ENCODE measurements at places on chromosomes 16 and 17.
A peak's percentile ranks its signal among the peaks of the same experiment; 100 is the strongest.

GRCh38 chr16:83802135-83802534 lies 5.6 kb upstream of the HSBP1 start:
- DNase-seq, result peak; percentile 78

- peak; percentile 86 for DNase-seq
Measured at GRCh38 chr17:17445925-17446665, 30.7 kb upstream of the MED9 start.

DNA sequence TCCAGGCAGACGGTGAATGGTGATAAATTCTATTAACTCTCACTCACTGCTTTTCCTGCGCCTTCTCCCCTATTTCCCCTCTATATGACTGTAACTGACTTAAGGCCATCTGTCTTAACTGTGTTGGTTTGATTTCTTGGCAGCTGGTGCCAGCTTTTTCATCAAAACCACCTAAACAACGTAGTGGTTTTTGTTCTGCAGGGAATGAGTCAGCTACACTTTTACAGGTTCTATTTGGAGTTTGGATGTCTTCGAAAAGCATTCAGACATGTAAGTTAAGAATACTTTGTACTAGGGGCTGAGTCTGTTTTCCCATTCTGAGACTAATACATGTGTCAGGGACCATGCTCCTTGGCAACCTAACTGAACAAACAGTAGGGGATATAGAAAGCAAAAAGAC lies 8.5 kb downstream of the REXO5 start:
- no peak for DNase-seq

DNA sequence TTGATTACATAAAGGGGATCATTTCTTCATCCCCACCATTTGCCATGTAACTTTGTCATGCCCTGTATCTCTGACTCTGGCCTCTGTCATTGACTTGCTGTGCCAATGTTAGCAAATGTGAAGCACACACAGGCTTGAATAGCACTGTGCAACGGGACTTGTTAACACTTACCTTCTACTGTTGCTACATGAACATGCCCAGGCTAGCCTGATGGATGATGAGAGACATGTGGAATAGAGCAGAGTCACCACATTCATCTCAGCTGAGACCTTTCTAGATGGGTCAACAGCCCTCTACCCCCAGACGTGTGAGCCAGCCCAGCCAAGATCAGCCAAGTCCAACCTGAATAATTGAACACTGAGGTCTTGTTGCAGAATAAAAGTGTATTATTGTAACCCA lies 162.1 kb upstream of the SALL1 start:
- no peak for DNase-seq

DNA sequence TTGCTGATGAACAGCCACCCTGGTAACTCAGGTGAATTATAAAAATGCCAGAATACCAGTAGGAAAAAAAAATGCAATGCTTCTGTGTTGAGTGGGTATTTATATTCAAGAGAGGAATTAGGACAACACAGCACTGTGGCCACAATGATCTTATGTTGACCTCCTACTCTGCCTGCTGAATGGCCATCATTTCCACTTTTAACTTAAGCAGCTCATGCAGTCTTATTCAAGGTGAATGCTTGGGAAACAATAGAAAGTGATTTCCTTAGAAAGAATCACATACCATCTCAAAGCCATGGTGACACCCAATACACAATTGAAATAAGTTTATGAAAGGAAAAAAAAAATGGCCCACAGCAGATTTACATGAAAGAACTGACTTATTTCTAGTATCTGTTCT lies 224.0 kb downstream of the CDH8 start:
- DNase-seq, result no peak

DNA sequence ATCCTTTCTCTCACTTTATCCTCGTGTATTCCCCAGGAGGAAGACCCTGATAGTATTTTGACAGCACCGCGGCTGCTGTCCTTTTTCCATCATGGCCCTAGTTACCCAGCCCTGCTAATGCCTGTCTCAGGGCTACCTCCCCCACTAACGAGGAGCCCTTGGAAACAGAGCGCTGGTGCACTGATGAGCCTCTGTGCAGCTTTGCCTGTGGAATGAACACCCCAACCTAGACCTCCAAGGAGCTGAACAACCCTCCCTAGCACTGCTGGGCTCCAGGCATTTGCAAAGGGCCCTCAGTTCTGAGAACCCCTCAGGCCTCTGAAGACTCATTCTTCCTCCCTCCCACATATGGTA lies 23.3 kb upstream of the CCL1 start:
- no peak for DNase-seq

- no peak for DNase-seq
Measured at GRCh38 chr17:3594976-3595375, 14.2 kb downstream of the TRPV1 start.

DNA sequence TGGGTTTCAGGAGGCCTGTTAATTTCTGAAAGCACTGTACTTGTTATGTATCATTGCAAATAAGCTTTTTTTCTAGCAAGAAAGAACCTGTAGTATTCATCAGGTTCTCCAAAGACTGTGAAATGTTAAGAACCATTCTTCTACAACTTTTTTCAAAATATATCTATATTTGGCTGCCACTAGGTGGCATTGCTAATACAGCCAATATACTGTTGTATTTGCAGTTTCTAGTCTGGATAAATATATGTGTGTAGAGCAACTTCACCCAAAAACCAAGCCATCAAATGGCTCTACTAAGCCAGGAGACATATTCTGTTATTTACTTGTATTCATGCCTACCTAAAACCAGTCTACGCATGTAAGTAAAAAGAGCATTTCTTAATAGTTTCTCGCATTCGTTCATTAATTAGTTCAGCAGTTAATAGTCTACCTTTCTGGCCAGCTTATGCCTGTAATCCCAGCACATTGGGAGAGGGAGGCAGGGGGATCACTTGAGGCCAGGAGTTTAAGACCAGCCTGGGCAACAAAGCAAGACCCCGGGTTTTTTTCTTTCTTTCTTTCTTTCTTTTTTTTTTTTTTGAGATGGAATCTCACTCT lies 39.5 kb downstream of the VMP1 start:
- DNase-seq, result no peak

DNA sequence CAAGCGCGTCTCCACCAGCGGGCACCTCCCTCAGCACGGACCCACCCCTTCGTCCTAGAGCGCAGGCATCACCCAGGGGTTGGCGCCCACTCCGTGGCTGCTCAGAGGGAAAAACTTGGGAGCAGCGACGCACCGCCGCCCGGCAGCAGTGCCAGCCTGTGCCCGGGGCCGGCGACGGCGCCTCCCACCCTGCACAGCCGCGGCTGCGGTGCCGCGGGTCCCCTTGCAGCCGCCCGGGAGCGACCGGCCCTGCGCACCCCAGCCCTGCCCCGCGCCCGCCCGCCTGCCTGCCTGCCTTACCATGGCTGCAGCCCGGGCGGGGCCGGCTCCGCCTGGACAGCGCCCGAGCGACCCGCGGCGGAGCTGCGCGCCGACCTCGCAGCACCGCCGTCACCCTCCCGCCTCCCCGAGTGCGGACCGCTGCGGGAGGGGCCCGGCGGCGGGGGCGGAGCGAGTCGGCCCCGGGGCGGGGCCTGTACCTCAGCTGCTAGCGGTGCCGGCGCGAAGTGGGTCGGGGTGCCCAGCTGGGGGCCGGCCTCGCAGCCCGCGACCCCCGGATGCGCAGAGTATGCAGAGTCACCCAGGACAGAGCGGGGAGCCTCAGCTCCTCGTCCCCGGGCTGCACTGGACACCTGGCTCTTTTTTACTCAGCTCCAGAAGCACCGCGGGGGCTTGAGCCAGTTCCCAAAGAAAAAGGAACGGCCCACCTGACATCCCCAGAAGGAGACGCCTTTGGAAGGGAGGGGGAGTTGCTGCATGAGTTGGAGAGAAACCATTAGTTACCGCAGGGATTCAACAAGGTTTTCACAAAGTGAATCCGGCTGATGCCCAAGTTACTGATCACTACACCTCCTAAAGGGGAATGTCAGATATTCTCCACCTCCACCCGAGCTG lies 17.5 kb upstream of the MTMR4 start:
- DNase-seq, result no peak

GRCh38 chr16:87950765-87951551 lies at the start of gene BANP:
Gene BANP, plus strand, starts transcription at chr16:87951434. Its CDS starts 23,682 bp downstream, at chr16:87975116.
- DNase-seq, result peak; percentile 97

- no peak for DNase-seq
Measured at GRCh38 chr16:2154533-2155090, 970 bp upstream of the TRAF7 start.

GRCh38 chr17:62975206-62975605 lies 9.2 kb downstream of the TANC2 start:
- no peak for DNase-seq

- DNase-seq, result peak; percentile 44
Measured at GRCh38 chr17:57597531-57598453, 147.3 kb downstream of the CCDC182 start.

DNA sequence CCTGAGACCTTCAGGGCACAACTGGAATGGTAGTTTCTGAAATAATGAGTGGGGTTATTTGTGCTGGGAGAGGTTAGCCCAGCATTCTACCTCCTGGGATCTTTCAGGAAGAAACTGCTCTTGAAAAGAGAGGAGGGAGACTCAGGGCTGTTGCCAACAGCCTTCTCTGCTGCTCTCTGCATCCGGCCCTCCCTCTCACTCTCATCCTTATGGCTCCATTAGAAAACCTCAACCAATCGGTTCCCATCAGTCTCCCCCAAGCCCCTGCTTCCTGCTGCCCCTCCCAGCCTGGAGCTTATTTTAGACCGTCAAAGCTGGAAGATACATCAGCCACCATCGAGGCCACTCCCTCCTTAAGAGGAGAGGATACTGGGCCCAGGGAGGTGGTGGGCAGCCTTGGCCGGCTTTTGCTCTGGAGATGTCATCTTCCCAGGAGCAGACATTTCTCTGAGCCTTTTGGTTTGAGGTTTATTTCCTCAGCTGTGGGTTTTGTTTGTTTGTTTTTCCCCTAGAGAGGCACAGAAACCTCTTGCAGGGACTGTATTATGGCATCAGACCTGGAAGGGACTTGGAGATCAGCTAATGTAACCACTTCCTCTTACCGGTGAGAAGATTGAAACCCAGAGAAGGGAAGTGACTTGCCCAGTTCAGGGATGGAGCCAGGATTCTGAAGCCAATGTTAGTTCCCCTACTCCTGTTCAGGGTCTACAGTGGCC lies 2.7 kb downstream of the MPRIP start:
- DNase-seq, result no peak

DNA sequence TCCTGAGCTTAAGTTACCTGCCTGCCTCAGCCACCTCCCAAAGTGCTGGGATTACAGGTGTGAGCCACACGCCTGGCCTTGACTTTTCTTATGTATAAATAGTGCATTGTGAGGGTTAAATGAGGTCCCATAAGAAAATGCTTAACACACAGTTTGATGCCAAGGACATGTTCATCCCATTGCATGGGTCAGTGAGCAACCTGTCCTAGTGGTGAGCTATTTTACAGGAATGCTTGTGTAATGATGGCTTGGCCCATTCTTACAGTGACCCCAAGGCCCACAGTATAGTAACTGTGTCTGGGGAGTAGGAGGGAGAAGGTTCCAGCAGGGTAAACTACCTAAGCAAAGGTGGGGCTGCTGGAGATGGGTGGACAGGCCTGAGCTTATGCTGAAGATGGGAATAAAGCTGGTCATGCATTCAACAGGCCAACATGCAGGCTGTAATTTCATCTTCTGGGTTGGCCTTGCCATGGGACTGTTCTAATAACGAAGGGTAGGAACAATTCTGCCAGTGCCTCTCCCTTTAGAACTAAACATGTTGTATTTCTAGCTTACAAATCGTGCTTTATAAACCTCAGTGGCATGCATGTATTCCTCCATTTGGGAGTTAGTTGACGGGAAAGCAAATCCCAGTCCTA lies 6.2 kb downstream of the ACSF2 start:
- DNase-seq, result no peak

DNA sequence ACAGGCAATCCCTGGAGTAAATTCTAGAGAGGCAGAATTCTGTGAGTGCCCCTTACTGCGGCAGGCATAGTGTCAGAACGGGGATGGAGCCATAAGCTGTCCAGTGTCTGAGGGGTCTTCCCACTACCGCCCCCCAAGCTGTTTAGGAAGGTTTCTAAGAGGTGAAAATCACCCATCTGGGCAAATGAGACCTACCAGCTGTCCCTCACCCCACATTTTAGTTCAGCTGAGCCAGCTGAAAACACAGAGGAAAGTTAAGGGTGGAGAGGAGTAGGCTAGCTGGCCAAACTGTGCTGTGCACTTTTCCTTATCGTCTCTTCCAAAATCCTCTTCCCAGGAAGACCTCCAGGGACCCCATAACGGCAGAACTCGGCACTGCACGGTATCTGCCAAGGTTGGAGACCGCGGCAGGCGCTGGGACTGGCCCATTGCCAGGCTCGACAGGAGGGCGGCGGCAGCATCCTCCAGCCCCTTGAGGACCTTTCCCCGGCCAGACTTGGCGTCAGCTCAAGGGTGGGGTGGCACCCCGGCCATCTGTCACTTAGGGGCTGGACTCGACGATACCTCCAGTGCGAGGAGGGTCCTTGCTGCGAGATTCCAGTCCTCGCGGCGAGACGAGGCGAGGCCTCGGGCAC lies 955 bp downstream of the ACLY start:
- no peak for DNase-seq

- DNase-seq, result no peak
Measured at GRCh38 chr16:57144027-57144426, 41.8 kb downstream of the PSME3IP1 start.

DNA sequence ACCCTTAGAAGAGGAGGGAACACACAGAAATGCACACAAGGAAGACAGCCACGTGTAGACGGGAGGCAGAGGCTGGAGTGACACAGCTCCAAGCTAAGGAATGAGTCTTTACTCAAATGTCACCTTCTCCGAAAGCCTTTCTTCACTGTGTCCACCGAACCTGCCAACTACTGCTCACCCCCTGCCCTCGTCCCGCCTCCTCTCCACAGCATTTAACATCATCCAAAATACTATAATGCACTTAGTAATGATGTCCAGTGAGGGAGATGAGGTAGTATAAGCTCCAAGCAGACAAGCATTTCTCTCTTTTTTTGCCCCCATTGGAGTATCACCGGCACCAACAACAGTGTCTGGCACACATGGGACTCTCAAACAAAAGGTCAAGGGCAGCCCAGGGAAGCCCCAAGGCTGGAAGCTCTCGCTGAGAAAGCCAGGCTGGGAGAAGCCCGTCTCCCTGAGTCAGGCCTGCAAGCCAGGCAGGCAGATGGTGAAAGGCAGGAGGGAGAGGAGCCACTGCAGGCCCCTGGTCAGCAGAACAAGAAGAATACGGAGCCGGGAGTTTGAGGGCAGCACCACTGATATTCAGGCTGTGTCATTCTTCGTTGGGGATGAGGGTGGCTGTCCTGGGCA lies 25.9 kb downstream of the ZFHX3 start:
- DNase-seq, result no peak

DNA sequence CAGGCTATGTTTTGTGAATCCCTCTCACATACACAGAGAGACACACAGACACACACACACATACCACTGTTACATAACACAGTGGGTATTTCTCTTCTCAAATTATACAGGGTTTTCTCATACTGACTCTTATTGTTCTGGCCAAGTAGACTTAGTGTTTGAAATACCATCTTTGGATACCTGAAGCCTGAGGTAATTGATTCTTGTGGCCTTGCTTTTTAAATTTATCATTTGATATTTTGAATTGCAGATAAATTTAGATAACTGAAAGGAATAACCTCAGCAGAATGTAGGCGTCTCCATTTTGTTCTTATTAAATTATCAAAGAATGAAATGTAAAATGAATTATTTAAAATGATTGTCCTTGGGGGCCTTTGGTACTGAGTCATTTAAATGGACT lies 223.8 kb downstream of the LGALS9B start:
- no peak for DNase-seq

GRCh38 chr17:78438271-78438691 lies 59.8 kb downstream of the PGS1 start:
- DNase-seq, result no peak

GRCh38 chr17:37197336-37197735 lies 178.4 kb upstream of the C17orf78 start:
- no peak for DNase-seq

GRCh38 chr16:59632276-59632855 lies 898.2 kb upstream of the GOT2 start:
- no peak for DNase-seq

GRCh38 chr17:79482727-79483521 lies 127.9 kb downstream of the RBFOX3 start:
- no peak for DNase-seq

Measured in AG09319 (cell line).